ENCODE measurements at places on chromosomes 11 and 22. TPM values are rescaled to one million over a fixed set of nuclear protein-coding genes. Genes with fewer than 3 reads are reported as not detected.

GRCh38 chr11:71936825-71937224 is 8.0 kb downstream of the RNF121 start:
- H3K36me3 ChIP-seq: no peaks in the 10 kb centered on the region
- H3K27me3 ChIP-seq: no peaks in the 10 kb centered on the region
- H3K4me3 ChIP-seq: no peak overlapping the region
- no peaks in the 10 kb centered on the region for H3K4me1 ChIP-seq

- no peaks in the 10 kb centered on the region for H3K27me3 ChIP-seq
- no peak overlapping the region for H3K4me3 ChIP-seq
- H3K27ac ChIP-seq: no peak overlapping the region
- peaks cover 3% of the 10 kb centered on the region for H3K36me3 ChIP-seq
- no peaks in the 10 kb centered on the region for H3K4me1 ChIP-seq
- DNase-seq: no peak
Measured at GRCh38 chr11:43856993-43857392, 23.6 kb upstream of the ALKBH3 start.

DNA sequence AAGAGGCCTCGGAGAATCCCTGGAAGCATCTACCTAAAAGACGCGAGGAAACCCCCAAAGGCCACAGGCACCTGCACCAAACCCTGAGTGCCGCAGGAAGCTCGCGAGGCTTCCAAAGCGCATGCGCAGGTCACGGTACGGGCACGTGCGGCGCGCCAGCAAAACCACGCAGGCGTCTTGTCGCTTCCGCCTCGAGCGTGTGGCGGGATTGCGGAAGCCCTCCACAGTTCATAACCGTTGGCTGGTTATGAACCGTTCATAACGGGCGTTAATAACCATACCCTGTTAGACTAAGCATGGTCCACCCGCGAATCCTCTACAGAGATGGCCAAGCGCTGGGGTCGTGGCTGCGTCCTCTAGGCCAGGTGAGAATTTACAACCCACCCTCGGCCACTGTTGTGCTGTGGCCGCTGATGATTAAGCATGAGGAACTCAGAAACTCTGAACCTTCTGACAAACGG is 46.4 kb downstream of the MORC2 start:
- H3K4me1 ChIP-seq: no peaks in the 10 kb centered on the region
- peaks cover 7% of the 10 kb centered on the region for H3K36me3 ChIP-seq
- no peaks in the 10 kb centered on the region for H3K27me3 ChIP-seq
- H3K4me3 ChIP-seq: peak overlapping the region; percentile 52
- peak; percentile 25 for DNase-seq
- no peak overlapping the region for H3K27ac ChIP-seq

- no peaks in the 10 kb centered on the region for H3K36me3 ChIP-seq
Measured at GRCh38 chr11:130765951-130766649, 150.2 kb downstream of the SNX19 start.

GRCh38 chr22:41505511-41506220 is 36.7 kb downstream of the ACO2 start:
- no peak overlapping the region for H3K27ac ChIP-seq
- DNase-seq: no peak
- no peak overlapping the region for H3K4me3 ChIP-seq
- H3K36me3 ChIP-seq: peaks cover 4% of the 10 kb centered on the region
- no peaks in the 10 kb centered on the region for H3K27me3 ChIP-seq

DNA sequence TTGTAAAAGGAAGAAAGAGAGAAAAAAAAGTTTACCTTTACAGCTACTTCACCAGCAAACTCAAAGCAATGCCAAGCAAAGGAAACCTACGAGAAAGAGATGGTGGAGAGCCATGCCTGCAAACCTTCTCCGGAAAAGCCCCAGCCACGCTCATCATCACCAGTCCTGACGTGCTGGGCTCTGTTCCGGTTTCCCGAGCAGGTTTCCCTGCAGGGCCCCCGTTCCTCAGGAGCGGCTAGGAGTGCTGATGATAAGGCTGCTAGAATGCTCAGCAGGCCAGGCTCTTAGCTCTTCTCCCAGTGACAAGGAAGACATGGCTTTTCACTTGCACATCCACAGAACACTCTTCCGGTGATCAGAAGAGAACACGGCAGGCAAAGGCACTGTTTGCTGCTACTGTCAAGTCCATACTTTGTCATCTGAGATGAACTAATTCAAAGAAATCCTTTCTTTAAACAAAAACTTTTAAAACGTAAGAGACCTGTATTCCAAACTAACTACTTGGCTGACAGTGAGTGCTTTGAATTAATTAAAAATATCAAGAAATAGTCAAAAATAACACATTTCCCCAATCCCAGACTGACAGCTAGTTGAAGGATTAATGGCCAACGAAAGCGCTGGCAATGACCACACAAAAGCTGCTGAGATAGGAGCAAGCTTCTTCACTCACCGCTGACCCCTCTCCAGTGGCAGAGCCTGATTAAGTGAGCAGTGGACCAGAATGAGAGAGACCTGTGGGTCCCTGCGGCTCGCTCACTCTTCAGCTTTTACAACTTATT is 35.8 kb downstream of the DUSP8 start:
- H3K27ac ChIP-seq: no peak overlapping the region
- H3K27me3 ChIP-seq: peaks cover 4% of the 10 kb centered on the region
- no peak for DNase-seq
- peaks cover 2% of the 10 kb centered on the region for H3K4me1 ChIP-seq

DNA sequence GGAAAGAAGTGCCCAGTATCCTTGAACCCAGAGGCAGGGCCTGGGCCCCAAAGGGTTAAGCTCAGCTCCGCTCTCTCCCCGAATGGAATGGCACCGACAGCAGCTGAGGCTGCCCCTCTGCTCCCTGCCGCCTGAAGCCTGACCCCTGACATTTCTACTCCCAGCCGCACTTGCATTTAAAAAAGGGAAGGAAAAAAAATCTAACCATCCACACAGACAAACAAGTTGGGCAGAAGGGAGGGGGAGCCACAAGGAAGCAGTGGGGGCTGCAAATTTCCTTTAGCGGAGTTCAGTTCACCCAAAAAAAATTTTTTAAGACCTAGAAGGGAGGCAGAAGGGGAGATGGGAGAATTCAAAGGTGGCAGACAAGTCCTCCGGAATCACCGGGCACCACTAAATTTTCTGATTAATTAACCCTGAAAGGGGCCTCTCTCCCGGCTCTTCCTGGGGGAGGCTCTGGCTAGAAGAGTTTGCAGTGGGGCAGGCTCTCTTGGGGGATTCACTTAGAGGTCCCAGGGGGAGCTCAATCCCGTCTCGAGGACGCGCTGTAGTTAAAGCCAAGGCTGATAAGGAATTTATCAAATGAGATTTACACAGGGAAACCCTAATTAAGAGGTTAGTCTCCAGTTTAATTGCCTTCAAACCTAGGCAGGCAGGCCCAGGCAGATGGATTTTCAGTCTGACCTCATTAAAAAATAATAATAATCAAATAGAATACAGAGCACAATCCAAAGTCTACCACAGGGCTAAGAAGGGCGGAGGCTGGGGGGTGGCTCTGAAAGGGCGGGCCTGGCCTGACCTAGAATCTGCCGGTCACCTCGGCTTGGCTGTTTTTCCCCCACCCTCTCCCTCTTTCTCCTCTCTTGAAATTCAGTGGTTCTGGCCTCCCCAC is 25.6 kb downstream of the MN1 start:
- H3K27me3 ChIP-seq: no peaks in the 10 kb centered on the region
- DNase-seq: no peak
- no peak overlapping the region for H3K4me3 ChIP-seq

- no peak overlapping the region for H3K4me3 ChIP-seq
- no peaks in the 10 kb centered on the region for H3K36me3 ChIP-seq
- no peaks in the 10 kb centered on the region for H3K27me3 ChIP-seq
- no peak for DNase-seq
- no peak overlapping the region for H3K27ac ChIP-seq
- no peaks in the 10 kb centered on the region for H3K4me1 ChIP-seq
Measured at GRCh38 chr11:30454111-30454510, 131.2 kb downstream of the ARL14EP start.

DNA sequence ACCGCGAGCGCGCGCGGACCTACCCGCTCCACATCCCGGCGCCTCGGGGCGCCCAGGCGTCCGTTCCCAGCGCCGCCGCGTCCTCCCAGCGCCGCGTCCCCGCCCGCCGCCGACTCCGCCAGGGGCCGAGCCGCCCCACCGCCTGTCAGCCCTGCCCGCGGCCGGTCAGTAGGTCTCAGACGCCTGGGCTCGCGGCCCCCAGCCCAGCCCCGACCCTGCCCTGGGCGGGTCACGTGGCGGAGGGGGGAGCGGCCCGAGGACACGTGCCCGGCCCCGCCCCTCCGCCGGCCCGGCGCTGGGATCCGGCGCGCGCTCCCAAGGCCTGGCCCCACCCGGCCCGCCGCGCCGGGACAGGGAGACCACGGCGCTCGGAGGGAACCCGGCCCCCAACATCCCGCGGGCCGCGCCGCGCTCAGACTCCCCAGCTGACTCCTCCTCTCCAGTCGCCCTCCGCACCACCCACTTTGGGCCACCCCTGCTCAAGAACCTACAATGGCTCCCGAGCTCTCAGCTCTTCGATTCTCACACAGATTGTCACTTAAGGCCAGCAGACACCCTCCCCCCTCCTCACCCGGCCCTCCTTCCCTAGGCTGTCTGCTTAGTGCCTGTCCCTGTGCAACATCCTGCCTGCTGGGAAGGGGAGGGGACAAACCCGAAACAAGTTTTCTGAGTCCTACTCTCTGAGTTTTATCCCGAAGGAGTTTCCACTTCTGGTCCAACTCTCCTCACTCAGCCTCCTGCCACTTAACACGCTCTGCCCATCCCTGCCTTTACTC is at the start of gene RAB3IL1:
Gene RAB3IL1, minus strand, starts transcription at position 233 of the 776 bp plus-strand sequence. Its CDS starts 199 bp downstream, at position 34.
- peaks cover 8% of the 10 kb centered on the region for H3K27me3 ChIP-seq
- H3K36me3 ChIP-seq: no peaks in the 10 kb centered on the region
- peaks cover 5% of the 10 kb centered on the region for H3K4me1 ChIP-seq
- no peak within 1 kb of the TSS for H3K27ac ChIP-seq
- peak within 1 kb of the TSS; percentile 54 for H3K4me3 ChIP-seq

GRCh38 chr11:45513821-45514340 is 151.5 kb downstream of the CHST1 start:
- no peak overlapping the region for H3K27ac ChIP-seq
- no peak for DNase-seq
- no peaks in the 10 kb centered on the region for H3K27me3 ChIP-seq
- no peaks in the 10 kb centered on the region for H3K4me1 ChIP-seq

DNA sequence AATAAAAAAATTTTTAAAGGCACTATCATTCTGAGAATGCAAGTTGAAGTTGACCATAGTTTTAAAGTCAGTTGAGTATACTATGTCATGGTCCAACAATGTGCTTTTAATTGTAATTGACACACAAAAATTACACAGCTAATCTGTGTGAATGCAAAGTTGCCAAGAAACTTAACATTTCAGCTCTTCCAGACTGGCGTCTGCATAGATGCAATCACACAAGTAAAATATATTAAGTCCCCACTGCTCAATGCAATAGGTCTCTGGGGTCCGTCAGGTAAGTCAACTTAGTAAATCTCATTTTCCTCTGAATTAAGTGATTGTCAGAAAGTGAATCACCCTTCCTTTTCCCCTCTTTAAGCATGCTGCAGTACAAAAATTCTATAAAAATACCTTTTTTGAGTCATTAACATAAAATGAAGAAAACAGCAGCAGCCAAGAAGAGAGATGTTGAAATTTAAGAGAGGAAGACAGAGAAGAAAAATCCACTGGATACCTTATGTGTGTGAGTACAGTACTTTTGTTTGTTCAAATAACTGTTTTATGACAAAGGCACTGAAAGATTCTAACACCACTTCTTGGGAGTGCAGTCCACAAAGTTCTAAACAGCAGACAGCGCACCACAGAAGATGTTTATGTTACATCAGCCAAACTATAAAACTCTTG is 5.1 kb downstream of the FZD4 start:
- DNase-seq: no peak
- H3K27me3 ChIP-seq: no peaks in the 10 kb centered on the region
- H3K4me3 ChIP-seq: no peak overlapping the region
- H3K4me1 ChIP-seq: peaks cover 8% of the 10 kb centered on the region
- peaks cover 4% of the 10 kb centered on the region for H3K36me3 ChIP-seq

- H3K36me3 ChIP-seq: peaks cover 25% of the 10 kb centered on the region
- H3K27me3 ChIP-seq: no peaks in the 10 kb centered on the region
- no peak overlapping the region for H3K4me3 ChIP-seq
- H3K4me1 ChIP-seq: no peaks in the 10 kb centered on the region
- no peak overlapping the region for H3K27ac ChIP-seq
- DNase-seq: no peak
Measured at GRCh38 chr22:19965771-19966709, 24.4 kb upstream of the TXNRD2 start.

DNA sequence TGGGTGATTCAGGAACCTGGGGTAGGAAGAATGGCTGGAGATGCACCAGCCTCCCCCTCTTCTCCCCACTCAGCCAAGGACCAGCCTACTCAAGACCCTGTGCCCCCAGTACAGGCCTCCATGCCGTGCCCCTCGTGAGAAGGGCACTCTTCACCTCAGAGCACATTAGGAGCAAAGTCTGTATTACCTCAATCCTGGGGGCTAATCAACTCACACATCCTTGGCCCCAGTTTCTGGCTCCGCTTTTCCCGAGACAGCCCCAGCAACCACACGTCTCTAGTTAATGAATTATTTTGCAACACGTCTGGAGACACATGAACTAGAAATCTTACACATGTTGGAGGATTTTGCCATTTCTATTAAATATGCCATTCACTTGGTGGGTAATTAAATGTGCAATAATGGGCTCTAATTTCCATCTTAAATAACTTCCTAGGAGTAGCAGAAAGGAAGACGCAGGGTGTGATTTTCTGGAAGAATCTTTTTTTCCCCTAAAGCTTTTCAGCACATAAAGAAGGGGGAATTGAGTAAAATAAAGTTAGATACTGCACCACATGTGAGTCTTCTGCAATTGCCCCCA is 63.0 kb downstream of the TMPRSS5 start:
- H3K4me3 ChIP-seq: no peak overlapping the region
- H3K27me3 ChIP-seq: no peaks in the 10 kb centered on the region
- H3K36me3 ChIP-seq: no peaks in the 10 kb centered on the region
- no peaks in the 10 kb centered on the region for H3K4me1 ChIP-seq
- H3K27ac ChIP-seq: no peak overlapping the region

DNA sequence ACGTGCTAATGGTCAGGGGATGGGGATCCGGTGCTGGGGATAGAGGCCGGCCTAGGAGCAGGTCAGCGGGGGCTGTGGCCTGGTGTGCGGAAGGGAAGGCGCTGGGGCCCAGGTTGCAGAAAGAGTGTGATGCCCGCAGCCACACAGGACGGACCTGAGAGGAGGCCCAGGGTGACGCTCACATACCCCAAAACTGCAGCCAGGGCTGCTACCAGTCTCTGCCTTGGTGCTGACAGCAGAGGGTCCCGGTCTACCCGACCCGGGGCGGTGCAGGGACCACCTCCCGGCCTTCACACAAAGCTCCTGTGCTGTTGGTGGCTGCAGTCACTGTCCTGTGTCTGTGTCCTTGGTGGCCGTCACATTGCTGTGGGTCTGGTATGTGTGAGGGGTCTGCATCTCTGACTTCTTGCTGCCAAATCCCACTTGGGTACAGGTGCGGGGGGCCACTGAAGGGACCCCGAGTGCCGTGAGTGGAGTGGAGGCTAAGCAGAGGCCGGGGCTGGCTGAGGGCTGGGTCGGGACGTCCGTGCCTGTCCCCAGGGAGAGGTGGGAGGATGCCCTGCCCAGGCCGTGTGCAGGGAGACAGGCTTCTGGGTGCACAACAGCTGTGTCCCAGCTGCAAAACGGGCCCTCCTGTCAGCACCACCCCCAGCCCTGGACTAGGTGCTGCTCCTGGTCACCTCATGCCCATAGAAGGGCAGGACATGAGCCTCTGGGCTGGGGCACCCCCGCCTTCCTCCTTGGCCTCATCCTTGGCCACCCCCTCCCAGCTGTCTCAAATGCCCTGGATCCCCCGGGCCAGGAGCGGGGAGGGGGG is 1.5 kb downstream of the LSP1 start:
- no peaks in the 10 kb centered on the region for H3K36me3 ChIP-seq
- DNase-seq: no peak
- H3K27ac ChIP-seq: no peak overlapping the region
- H3K4me1 ChIP-seq: no peaks in the 10 kb centered on the region

The TMEM121B gene
- 0.10 TPM for polyA plus RNA-seq

The LRRC74B gene
- polyA plus RNA-seq: not detected

The LINC01488 gene
- polyA plus RNA-seq: not detected

The GRIK4 gene
- polyA plus RNA-seq: 0.33 TPM

The PKDREJ gene
- 0.01 TPM for polyA plus RNA-seq
